ENCODE measurements at places on chromosomes 13 and 19.
A peak's percentile ranks its signal among the peaks of the same experiment; 100 is the strongest.

GRCh38 chr13:75906315-75906714 lies 270.2 kb downstream of the LMO7 start:
- no peak for DNase-seq

GRCh38 chr19:13887517-13887916 lies 10.6 kb downstream of the NANOS3 start:
- no peak for DNase-seq

GRCh38 chr13:107529035-107529434 lies 686.3 kb downstream of the LIG4 start:
- DNase-seq, result no peak

DNA sequence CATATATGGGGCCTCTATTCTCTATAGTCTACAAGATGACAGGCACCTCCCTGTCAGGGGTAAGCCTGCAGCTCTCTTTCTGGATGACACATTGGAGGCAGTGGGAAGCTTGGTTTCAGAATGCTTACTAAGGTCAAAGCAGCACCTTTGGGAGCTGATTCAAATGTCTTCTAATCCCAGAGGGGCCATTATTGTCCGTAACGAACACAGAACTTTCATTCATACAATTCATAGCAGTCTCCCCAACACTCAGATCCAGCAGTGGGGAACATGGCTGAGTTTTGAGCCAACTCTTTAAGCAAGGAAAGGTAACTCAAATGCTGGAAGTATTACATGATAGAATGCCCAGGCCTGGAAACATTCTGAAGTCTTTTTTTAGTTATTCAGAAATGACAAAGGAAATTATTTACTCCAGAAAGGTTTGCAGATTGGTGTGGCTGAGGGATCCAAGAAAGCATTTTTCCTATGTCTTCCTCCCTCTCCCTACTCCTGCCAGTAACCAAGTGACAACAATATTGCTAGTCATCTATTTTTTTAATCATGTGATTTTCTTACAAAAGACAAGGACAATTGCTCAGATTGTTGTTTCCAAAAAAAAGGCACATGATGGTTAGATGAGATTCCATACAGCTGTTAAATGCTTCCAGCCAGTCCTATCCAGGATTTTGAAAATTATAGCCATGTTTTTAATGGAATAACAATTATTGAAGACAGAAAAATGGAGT lies 118.7 kb downstream of the FOXO1 start:
- DNase-seq, result no peak

DNA sequence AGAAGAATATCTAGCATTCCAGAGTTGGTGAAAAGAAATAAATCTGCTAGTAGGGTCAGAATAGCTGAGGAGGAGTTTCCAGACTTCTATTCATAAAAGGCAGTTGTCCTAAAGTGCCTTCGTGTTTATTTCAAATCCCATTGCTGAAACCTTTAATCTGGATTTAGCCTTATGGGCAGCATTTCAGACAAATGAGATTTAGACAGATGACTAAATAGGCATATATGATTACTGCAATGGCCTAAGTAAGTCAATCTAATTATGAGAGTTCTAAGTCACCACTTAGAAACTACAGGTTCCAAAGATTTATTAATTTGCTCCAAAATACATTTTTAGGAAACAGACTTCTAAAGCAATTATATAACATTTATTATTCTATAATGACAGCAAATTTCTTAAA lies 368.7 kb downstream of the LIG4 start:
- no peak for DNase-seq

- peak; percentile 15 for DNase-seq
Observed at GRCh38 chr13:50128428-50128931, 113.2 kb downstream of the KCNRG start.

DNA sequence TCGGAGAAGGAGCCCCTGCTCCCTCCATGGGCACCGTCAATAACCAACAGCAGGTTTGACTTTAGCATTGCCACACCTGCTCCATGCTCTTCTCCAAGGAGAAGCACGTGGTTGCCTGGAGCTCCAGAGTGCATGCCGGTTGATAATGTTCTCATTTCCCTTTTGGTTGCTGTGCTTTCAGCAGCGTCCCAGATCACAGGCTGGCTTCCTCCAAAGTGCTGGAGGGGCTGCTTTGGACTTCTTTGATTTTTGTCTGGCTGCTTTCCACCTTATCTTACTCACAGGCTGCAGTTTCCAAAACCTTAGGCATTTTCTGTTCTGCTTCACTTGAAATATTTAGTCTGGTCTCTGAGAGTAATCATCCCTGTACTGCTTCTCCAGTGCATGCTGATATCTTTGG lies 123.8 kb upstream of the IRS2 start:
- no peak for DNase-seq

- no peak for DNase-seq
Observed at GRCh38 chr19:27971869-27972268, 1241.1 kb downstream of the UQCRFS1 start.

GRCh38 chr19:55206664-55207500 lies 2.4 kb downstream of the PTPRH start:
- peak; percentile 34 for DNase-seq

DNA sequence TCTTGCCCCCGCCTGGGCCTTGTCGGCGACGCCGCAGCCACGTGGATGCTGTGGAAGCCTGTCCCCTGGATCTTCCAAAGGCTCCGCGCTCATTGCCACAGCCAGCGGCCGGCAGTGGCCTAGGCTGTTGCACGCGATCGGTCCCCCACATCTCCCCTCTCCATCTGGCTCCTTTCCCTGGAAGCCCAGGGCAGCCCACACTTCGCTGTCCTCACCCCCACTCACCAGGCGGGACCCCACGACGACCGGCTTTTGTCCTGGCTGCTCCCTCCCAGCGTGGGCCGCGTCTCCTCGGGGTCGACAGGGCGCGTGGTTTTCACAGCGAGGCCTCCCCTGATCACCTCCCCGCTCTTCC lies 605 bp upstream of the TEX30 start:
- no peak for DNase-seq

DNA sequence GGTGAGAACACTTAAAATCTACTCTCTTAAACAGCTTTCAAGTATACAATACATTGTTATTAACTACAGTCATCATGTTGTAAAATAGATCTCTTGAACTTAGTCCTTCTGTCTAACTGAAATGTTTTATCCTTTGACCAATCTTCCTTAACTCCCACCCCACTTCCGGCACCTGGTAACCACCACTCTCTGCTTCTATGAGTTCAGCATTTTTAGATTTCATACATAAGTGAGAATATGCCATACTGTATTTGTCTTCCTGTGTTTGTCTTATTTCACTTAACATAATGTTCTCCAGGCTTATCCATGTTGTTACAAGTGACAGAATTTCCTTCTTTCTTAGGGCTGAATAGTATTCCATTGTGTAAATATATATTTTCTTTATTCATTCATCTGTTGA lies 144.1 kb upstream of the TRPC4 start:
- DNase-seq, result no peak

GRCh38 chr19:14476673-14477401 lies 1.7 kb upstream of the PTGER1 start:
- no peak for DNase-seq

DNA sequence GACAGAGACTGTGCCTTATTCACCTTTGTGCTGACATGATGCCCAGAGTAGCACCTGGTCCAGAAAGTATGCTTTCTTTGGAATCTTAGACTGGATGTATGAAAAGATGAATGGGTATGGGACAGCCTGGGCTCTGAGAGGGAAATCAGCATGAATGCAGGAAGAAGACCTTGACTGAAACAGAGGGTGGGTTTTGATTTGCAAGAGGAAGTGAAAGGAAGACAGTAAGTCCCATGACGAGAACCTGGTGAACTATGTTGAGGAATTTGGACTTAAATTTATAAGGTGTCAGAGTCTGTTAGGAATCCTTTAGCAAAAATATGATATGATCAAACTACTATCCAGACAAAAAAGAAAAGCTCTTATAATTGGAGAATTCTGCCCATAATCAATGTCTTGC lies 301.9 kb downstream of the SPRY2 start:
- DNase-seq, result no peak

GRCh38 chr13:110664041-110664440 lies 41.9 kb downstream of the CARS2 start:
- DNase-seq, result no peak

- DNase-seq, result no peak
Observed at GRCh38 chr19:45079911-45080370, 881 bp downstream of the GEMIN7 start.

GRCh38 chr13:113601166-113602070 lies 16.9 kb downstream of the TFDP1 start:
- DNase-seq, result no peak

GRCh38 chr13:26480246-26480855 lies 77.1 kb upstream of the WASF3 start:
- no peak for DNase-seq

- peak; percentile 77 for DNase-seq
Observed at GRCh38 chr19:35013041-35013819, 13.1 kb downstream of the GRAMD1A start.

DNA sequence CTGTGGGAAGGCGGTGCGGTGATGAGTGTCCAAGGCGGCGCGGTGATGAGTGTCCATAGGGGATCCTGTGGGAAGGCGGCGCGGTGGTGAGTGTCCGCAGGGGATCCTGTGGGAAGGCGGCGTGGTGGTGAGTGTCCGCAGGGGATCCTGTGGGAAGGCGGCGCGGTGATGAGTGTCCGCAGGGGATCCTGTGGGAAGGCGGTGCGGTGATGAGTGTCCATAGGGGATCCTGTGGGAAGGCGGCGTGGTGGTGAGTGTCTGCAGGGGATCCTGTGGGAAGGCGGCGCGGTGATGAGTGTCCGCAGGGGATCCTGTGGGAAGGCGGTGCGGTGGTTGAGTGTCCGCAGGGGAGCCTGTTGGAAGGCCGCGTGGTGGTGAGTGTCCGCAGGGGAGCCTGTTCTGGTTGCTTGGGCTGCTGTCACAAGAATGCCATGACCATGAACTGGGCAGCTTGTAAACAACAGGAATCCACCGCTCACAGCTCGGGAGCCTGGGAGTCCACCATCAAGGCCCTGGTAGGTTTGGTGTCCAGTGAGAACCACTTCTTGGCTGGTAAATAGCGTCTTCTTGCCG lies 21.4 kb downstream of the TFDP1 start:
- DNase-seq, result no peak

DNA sequence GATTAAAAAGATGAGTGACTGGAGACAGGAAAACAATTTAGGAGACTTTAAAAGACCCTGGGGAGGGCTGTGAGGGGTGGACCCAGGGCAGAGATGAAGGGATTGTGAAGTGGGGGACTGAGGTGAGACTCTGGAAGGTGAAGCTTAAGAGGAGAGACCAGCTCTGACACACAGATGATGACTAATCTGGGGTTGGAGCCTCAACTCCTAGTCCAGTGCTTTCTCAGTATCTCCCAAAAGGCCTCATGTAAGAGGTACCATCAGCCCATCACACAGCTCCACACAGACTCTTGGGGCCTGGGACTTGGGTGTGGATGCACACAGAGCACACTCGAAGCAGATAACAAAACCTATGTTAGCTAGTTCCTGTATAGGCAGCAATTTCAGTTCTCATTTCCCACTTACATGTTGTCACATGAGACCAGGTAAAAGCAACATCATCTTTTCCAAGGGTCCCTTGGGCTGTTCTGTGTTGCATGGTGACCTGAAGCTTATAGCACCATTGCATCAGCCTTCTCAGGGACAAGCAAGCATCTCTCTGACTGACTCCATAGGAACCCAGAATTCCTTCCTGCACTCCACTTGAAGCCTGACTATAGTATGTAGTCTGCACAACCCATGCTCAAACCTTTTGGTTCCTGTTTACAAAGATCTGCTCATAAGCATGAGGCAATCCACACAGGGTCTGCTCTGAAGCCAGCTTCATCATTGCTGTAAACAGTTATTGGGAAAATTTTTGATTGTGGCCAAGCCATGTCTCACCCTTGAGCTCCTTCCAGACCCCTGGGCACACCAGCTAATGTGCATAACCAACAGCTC lies 88.6 kb upstream of the MYCBP2 start:
- DNase-seq, result no peak

- DNase-seq, result no peak
Observed at GRCh38 chr19:23527797-23528196, 132.5 kb upstream of the ZNF91 start.

DNA sequence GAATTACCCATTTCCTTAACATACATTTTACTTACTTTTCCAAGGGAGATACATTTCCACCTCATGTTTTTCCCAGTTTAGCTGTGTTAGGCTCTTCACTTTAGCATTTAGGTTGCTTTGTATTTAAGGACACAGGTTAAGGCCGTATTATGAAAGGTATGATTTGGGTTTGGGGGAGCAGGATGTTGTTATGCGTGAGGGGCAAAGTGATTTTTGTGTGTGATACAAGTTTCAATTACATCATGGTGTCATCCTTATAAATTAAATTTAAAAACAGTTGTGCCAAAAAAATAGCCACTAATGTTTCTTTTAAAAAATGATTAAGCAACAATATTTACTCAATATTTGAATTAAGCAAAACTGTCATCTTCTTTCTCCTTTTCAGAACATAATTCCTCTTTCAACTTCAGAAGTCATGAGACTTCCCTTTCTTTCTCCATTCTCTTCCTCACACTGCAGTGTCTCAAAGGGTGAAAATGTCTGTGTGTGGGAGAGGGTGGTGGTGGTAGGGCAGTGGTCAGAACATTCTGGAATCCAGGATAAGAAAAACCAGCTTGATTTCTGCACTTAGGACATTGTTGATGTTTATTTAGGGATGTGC lies 126.2 kb downstream of the KCNRG start:
- no peak for DNase-seq

DNA sequence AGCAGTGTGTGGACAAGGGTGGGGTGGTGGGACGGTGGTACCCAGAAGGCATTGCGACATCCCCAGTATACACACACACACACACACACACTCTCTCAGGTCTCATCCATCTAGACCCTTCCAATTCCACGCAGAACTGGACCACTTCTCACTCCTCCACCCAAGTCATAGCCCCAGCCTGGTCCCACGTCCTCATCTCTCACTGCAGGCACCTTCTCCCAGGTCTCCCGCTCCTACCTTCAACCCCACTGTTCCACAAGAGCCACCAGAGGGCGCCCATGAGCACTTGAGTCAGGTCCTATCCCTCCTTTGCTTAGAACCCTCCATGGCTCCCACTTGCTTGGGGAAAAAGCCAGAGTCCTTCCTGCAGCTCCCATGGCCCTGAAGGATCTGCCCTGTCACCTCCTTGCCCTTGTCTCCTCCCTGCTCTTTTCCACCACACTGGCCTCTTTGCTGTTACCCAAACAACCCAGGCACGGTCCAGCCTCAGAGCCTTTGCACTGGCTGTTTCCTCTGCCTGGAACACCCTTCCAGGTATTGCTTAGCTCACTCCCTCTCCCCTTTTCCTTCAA lies 62.6 kb downstream of the IER2 start:
- DNase-seq, result peak; percentile 75

DNA sequence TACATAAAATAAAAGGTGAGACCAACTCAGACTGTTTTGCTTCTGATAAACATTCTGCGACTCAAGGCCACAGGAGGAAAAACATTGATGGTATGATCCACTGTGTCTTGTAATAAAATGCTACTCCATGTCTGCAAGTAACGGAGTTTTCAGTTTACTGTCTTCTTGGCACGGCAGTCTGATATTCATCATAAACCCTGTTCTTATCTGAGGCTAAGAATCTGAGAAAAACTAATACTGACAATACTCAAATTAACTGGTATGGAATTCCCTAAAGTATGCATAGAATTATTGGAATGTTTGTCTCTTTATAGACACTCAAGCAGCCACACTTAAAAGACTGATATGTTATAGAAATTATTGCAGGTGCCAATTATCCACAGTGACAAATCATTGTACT lies 125.5 kb downstream of the TBC1D4 start:
- DNase-seq, result no peak

- no peak for DNase-seq
Observed at GRCh38 chr13:114226088-114226487, 8.6 kb upstream of the CDC16 start.
